Small intestine (tissue), 16 donors: ENCODE measurements at places on chromosomes 3 and 15.

DNA sequence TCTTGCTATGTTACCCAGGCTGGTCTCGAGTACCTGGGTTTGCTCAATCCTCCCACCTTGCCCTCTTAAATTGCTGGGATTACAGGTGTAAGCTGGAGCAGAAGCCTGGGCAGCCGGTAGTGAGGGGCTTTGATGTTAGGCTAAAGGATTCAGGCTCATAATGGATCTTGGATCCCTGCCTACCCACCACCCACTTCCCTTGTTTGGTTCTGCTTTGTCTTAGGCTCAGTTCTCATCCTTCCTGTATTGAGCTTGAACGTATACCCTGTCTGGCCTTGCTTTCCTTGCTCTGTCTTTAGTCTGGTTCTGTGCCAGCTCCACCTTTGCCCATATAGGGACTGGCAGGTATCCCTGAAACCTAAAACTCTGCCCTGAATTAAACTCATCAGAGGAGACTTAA is 1.7 kb downstream of the PPCDC start:
- DNase-seq = no peak

DNA sequence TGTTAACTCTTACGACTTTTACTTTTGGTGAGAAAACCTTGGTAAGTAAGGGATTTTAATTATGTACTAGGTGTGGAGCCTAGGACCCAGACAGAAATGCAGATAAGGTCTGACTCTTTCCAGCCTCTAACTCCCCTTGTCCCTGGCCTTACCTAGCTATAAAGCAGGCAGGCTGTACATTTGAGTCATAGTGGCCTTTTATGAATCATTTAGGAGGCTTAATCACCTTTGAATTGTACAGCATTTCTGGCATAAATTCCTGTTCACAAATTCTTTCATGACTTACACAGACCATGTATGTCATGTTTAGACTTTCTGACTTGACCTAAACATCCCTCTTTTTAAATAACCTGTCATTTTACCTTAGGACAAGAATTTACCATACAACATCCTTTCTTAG is 47.4 kb downstream of the CHCHD4 start:
- DNase-seq = no peak

DNA sequence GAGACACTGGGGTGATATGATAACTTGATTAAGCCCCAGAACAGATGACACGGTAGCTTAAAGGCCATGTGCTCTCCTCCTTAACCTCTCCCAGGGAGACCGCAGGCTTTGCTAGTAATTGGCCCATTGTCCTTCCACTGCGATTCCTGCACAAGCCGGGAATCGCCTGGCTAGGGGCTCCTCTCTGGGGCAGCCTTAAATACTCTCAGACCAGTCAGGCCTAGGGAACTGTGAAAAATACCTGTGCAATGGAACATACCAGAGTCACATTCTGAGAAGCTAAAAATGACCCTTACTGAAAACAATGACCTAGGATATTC is 56.3 kb downstream of the CPN2 start:
- no peak for DNase-seq

- DNase-seq = no peak
Observed at GRCh38 chr15:90581771-90582352, 52.1 kb downstream of the CRTC3 start.

- no peak for DNase-seq
Observed at GRCh38 chr3:7508821-7509220, 647.9 kb downstream of the GRM7 start.

- DNase-seq = no peak
Observed at GRCh38 chr3:123373474-123373987, 75.4 kb downstream of the ADCY5 start.

- no peak for DNase-seq
Observed at GRCh38 chr3:52880474-52880873, 16.9 kb downstream of the STIMATE start.

DNA sequence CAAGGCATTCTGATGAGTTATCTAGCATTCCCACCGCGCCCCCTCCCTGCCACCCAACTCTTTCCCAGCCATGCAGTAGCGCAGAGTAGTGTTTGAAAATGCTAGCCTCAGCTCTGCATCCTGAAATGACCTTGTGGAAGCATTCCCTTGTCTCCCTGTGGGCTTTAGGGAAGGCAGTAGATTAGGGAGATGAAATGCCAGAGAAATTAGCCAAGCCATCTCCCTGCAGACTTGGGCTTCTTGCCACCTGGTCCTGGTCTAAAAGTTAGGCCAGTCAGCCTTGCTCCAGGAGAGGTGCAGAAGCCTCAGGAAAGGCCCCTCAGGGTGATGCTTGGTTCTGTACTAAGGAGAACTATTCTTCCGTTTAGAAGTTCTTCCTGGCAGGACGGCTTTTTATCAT is 231.2 kb downstream of the CACNA2D3 start:
- DNase-seq = no peak

DNA sequence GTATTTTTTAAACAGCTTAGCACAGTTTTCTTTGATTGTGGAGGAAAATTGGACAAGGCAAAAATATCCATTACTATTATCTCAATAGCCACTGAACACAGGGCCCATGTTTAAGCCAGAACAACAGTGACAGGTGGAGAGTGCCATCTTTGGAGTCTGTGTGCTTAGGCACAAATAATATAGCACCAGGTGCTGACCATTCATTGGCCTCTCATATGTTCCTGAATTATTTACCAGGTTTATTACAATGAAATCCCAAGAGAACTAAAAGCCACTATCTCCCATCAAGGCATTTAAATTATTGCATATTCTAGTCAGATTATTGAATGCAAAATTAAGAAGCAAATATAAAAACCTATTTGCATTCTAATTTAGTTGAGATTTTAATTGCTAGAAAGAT is 39.6 kb downstream of the GPR156 start:
- no peak for DNase-seq

GRCh38 chr3:194119831-194120590 is 15.9 kb upstream of the HES1 start:
- DNase-seq = no peak

DNA sequence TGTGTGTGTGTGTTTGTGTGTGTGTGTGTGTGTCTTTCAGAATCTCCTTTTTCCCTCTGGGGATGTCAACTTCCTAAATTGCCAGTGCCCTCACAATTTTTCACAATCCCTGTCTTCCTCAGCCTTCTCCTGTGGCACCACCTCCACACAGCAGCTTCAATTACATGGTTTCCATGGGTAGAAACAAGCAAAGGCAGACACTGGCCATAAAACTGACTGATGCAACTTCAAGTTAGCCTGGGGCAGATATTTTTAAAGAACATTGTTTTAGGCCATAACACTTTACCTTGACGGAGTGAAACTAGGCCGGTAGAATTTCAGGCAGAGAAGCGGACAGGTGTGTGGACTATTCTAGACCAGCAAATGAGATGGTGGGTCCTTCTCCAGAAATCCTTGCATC is 405.8 kb upstream of the SUCLG2 start:
- no peak for DNase-seq

DNA sequence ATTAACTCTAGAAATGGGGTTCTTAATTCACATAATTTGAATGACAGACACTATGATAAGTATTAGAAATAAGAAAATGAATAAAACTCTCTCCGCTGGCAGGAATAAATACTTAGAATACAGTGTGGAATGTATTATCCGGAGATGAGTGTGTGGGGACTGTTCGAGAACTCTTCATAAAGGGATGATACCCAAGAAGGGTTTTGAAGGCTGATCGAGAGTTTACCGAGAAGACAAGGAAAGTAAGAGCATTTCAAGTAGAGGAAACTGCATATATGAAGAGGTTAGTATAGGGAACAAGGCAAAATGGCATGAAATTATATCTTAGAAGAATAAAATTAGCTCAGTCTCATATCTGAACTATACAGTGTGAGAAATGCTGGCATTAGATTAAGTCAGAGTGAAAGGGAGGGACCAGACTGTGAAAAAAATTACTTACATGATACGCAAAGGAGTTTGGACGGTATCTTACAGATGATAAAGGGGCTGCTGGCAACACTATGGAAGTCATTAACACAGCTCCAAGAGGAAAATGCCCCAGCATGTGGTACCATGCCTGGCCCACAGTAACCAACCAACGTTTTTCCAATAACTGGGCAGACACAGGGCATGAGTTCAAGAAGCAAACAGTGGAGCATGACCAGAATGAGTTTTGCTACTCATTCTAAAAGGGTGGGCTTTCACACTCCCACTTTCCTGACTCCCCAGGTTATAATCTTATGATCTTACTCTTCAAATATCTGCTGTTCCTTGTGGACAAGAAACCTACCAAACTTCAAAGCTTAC is 6.5 kb downstream of the DCBLD2 start:
- no peak for DNase-seq

DNA sequence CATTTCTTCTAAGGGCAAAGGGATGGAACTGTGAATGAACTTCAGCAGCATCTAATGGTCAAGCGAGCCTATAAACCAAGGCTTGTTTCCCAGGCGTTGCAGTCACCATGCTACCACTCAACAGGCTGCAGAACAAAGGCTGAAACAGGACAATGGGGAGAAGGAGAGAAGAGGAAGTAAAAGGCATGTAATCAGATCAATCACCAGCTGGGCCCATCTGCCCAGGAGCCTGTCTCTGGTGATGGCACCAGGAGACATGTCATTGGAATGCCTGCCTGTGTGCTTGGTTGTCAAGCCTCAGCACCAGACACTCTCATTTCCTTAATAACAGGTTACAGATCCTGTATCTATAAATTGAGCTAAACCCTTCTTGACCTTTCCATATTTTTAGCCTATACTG is 81.7 kb upstream of the UMPS start:
- DNase-seq = no peak

DNA sequence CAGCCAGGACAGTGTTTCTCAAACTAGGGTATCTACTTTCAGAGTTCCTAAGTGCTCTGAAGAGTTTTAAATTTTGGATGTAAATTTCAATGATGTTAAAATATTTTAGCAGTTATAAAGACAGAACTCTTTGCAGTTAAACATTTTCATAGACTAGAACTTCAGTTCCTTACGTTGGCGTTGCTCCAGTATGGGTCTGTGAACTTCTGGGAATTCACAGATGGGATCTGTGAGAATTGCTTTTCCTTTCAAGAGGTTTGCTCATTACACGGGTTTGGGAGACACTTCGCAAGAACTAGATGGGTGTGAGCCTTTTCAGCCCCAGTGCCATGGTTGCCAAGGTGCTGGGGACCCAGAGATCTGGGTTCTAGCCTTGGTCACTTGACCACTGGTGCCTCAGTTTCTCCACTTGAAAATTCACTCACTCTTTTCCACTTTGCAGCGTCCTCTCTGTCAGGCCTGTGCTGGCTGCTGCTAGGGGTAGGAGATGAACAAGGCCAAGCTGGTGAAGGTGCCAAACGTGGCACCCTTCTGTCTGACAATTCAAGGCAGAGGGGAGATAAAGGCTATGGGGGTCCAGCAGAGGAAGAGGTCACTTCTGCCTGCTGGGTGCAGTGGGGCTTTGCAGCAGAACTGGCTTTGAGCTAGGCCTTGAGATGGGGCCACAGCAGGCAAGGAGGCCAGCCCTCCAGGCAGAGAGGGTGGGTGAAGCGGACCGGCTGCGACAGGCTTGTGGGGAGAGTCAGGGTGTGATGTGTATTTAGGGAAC is 48.1 kb downstream of the EPHB3 start:
- no peak for DNase-seq

GRCh38 chr3:139534455-139534812 is 5.1 kb downstream of the RBP1 start:
- DNase-seq = no peak

DNA sequence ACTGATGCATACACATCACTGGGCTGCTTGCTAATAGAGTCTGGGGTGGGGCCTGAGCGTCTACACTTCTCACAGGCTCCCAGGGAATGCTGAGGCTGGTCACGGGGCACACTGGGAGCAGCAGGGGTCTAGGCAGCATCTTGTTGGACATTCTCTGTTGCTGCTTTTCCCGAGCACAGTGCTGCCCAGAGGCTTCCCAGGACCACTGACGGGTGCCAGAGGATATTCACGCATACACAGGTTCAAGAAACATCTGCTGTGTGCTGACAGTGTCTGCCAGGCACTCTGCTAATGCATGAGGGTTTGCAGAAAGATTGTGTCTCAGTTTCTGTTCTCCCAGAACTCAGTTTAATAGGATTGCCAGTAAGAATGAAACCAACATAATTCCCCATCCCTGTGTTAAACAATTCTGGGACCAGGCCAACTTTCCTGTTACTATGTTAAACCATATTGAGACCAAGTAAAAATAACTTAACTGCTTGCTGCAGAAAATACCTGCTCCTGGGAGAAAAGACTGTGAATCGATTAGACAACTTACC is 23.9 kb upstream of the BCL2L10 start:
- DNase-seq = no peak

DNA sequence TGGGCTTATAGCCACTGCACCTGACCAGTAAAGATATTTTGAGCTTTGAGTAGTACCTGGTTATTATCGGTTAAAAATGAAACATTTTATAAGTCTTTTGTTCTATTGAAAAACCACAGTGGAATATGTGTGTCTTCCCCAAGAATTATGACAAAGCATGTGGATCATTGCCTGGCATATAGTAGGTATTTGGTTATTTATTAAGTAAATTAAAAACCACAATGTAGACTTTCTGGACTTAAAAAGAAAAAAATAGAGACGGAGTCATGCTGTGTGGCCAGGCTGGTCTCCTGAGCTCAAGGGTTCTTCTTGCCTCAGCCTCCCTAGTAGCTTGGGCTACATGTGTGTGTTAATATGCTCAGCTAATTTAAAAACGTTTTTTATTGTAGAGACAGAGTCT is 43.5 kb downstream of the UBE2E2 start:
- DNase-seq = no peak

DNA sequence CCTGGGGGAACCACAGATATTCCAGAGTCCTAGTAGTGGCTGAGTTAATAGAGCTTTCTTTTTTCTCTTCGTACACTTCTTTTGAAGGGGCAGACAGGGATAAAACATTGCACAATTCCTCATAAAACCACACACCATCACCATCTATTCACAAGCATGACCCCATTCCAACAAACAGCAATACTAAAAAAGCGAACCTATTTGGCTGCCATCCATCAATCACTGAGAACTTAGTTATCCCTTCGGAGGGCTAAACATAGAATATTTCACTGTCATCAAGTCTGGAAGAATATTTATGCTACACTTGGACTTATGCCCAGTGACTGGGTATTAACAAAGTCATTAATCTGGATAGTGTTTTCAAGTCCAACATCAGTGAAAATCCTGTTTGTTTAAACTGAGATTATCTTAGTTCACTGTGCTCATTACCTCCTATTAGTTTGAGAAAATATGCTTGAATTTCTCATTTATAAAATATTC is 80.3 kb upstream of the PRTG start:
- peak; percentile 4 for DNase-seq

DNA sequence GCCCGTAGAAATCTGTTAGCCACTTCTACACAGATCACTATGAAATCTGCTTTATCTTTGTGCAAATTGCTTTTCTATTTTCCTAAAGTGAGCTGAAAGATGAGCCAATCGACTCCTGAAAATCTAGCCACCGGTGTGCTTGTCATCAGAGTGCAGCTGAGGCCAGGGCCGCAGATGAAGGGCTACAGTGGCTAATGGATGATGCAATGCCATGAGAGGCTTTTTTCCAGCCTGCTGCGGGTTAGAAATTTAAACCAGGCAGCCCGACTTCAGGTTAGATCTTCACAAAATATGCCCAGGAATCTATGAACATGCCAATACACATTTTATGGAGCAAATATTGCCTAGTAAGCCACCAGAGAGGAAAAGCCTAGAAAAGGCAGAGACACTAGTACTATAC is 948.2 kb upstream of the CFAP20DC start:
- no peak for DNase-seq
